ENCODE measurements at places on chromosomes 6 and 20. TPM values are rescaled to one million over a fixed set of nuclear protein-coding genes. Genes with fewer than 3 reads are reported as not detected.
A peak's percentile ranks its signal among the peaks of the same experiment; 100 is the strongest.

GRCh38 chr6:22826961-22827360 lies 257.6 kb downstream of the HDGFL1 start:
- DNase-seq: no peak

The BEND3 gene
- total RNA-seq: 2.2 TPM

- DNase-seq: peak; percentile 16
Observed at GRCh38 chr6:26383624-26384417, 913 bp downstream of the BTN2A2 start.

GRCh38 chr20:5416086-5416485 lies 99.3 kb upstream of the PROKR2 start:
- DNase-seq: no peak

DNA sequence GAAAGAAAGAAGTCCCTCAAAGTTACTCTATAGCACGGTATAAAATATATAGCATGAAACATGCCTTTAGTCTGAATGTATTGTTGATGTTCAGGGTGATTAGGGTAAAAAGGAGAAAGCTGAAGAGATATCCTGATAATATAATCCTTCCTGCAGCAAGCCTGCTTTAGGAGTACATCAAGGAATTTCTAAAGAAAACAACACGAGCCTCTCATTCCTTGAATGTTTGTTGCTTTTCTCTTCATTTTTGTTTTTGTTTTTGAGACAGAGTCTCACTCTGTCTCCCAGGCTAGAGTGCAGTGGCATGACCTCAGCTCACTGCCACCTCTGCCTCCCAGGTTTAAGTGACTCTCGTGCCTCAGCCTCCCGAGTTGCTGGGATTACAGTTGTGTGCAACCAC lies 79.1 kb downstream of the CD164 start:
- no peak for DNase-seq

- peak; percentile 57 for DNase-seq
Observed at GRCh38 chr20:35953387-35954199, 709 bp downstream of the SCAND1 start.

GRCh38 chr20:17912916-17913315 lies 55.7 kb downstream of the SNX5 start:
- DNase-seq: no peak

Measured in hematopoietic multipotent progenitor cell (in vitro differentiated cells).